ENCODE measurements at places on chromosomes 5 and 9.

GRCh38 chr5:156850206-156850751 is at the start of gene PPP1R2B:
Gene PPP1R2B (plus strand): TSS chr5:156850295. CDS start chr5:156850563, 268 bp downstream.
- no peak for DNase-seq

DNA sequence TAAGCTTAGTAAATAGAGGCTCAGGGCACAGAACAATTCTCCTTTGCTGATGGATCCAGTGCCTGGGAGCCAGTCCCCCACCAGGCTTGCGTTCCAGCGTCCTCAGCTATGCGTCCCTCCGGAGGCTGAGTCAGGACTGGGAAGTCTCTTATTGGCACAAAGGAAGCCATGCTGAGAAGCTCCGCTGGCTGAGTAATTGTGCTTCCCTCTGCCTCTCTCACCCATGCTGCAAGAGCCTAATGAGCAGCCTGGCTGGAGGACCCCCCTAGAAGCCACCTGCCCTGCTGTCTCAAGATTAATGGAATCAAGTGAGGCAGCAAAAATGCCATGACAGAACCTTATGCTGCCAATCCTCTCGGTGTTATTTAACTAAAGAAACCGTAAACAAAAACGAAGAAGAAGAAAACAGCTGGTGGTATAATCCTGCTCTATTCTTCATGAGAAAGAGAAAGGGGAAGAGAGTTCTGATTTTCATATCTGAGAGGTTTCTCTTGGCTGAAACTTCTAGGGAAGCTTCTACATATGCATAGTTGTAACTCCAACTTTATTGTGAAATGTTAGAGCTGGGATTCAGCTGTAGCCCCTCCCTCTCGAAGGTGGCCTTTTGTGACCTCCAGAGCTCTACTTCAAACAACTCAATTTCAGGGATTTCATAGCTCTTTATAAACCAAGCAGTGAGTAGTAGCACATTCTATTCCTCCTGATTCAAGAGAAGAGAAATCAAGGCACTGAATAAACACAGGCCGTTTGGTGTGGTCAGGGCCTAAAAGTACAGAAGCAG is 185.4 kb upstream of the SEMA6A start:
- DNase-seq = no peak

- no peak for DNase-seq
Measured at GRCh38 chr5:55429613-55430253, 105.0 kb downstream of the PLPP1 start.

GRCh38 chr9:121301881-121302286 is 33.9 kb downstream of the GSN start:
- DNase-seq = no peak

DNA sequence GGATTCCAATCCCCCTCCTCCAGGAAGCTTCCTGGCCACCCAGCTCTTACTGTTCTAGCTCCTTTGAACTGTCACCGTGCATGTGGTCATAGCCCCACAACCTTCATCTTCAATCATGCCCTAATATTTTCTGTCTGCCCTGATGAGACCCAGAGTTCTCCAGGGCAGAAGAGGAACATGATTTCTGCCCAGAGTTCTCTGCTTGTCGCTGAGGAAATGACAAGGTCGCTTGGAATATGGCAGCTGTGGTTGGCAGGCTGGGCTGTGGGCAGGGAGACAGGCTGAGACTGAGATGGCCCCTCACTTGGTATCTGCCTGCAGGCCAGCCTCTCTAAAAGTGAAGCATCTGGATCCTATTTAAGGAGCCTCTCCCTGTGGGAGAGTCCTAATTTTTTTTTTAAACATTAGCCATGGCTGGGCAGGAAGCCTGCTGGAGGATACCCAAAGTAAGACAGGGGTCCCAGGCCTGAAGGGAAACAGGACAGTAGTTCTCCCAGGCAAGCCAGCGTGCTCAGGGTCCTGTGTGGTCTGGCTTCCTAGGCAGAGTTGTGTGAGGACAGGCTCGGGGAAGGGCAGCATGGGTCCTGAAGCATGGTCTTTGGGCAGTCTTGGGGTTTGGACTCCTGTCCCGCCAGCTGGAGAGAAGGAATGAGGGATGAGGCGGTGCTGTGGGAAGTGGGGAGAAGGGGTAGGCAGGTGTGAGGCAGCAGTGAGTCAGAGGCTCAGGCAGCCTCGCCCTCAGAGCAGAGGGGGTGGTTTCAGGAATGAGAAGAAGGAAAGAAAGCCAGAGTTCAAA is 242.1 kb downstream of the FSTL4 start:
- no peak for DNase-seq

GRCh38 chr5:33235824-33236223 is 204.9 kb upstream of the TARS1 start:
- DNase-seq = no peak

DNA sequence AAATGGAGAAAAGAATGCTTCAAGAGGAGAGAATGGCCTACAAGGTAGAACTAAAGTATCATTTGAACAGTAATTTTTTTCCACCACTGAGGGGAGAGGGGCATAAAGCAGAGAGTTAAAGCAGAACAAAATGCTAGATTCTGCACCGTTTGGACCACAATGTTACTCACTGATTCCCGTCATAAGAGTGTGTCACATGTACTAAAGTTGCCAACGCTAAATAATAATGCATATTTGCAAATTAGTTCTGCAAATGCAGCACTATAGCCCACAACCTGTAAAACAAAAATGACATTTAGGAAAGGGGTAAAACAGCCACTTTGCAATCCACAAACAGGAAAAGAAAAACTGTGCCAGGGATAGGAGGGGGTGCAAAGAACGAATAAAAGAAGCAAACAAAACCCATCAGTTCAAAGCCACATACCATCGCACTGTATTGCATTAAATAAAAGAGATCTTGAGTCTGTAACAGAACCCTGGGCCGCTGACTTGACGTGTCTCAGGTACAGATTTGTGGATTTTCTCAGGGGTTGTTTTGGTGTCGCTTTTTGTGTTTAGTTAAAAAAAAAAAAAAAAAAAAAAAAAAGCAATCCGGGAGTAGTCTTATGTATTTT is 7.7 kb upstream of the NFIB start:
- DNase-seq = no peak

- no peak for DNase-seq
Measured at GRCh38 chr5:163773226-163773625, 267.8 kb downstream of the MAT2B start.

DNA sequence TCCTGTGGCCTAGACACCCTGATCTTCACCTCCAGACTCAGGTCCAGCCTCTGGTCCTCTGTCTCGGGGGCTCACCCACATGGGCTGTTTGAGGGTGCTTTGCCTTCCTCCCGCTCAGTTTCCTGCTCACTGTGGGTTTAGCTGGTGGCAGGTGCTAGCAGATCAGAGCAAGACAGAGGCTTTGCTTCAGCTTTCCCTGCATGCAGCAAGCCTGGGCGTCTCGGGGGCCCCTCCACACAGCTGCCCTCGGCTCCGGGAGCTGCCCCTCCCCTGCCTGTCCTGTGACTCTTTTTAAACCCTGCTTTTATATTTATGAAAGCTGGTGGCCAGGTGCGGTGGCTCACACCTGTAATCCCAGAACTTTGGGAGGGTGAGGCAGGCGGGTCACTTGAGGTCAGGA is 14.6 kb downstream of the MRPL36 start:
- DNase-seq = no peak

- no peak for DNase-seq
Measured at GRCh38 chr5:150235500-150235854, 45.6 kb downstream of the SLC6A7 start.

- DNase-seq = no peak
Measured at GRCh38 chr5:160180931-160181330, 48.4 kb upstream of the FABP6 start.

DNA sequence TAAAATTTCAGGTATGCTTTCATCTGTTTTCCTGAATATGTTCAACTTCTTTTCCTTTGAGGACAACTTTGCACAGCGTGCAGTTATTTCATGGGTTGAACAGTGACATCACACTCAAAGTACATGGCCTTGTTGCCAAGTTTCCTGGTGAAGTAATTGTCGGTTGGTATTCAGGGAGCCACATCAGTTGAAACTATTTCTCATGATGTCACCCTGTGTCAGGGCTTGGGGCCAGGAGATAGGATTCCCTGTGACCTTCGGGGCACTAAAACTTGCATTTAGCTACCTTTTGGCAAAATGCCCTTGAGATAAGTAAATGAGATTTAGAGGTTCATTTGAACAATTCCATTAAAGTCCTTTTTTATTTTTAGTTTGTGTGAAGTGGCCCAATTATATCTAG is 383.9 kb downstream of the SH3GL2 start:
- DNase-seq = no peak

DNA sequence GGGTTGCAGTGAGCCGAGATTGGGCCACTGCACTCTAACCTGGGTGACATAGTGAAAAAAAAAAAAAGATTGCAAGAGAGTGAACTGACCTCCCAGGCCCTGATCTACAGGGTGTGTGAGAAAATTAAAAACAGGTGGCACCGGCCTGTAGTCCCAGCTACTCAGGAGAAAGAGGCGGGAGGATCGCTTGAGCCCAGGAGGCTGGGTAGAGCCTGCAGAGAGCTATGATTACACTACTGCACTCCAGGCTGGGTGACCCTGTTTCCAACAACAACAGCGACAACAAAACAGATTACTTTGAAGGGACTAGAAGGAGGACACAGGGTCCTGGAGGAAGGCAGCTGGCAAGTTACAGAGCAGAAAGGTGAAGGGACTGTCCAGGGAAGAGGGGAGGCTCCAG is 42.2 kb upstream of the FABP6 start:
- no peak for DNase-seq

GRCh38 chr5:80780024-80780423 is 125.2 kb upstream of the DHFR start:
- DNase-seq = no peak

DNA sequence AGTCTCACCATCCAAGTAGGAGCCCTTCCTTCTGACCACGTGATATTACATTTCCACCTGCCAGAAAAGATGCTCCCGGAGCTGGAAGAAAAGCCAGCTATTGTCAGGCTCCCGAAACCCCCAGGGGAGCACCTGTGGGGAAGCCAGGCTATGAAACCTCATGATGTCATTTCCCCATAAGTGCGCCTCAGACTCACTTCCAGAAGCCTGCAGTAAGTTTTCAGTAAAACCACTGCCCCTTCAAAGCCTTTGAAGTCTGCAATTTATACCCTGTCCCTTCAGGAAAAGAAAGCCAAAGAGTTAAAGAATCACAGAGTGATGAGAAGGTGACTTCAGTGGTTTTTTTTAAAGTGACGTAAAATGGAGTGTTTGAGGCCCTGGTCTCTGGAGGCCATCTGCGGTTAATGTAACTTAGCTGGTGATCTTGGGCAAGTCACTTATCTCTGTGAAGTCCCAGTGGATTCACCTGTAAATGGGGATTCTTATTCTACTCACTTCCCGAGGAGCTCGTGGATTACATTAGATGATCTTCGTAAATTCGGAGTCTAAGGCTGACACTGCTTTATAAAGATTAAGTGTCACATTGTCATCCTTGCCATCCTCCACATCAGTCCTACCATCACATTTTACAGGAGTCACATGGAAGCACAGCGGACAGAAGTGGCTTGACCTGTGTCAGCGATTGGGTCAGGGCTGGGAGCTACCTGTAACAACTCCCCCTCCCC is 2.6 kb upstream of the SEMA6A start:
- no peak for DNase-seq

GRCh38 chr5:150239794-150240122 is 49.8 kb downstream of the CAMK2A start:
- no peak for DNase-seq

DNA sequence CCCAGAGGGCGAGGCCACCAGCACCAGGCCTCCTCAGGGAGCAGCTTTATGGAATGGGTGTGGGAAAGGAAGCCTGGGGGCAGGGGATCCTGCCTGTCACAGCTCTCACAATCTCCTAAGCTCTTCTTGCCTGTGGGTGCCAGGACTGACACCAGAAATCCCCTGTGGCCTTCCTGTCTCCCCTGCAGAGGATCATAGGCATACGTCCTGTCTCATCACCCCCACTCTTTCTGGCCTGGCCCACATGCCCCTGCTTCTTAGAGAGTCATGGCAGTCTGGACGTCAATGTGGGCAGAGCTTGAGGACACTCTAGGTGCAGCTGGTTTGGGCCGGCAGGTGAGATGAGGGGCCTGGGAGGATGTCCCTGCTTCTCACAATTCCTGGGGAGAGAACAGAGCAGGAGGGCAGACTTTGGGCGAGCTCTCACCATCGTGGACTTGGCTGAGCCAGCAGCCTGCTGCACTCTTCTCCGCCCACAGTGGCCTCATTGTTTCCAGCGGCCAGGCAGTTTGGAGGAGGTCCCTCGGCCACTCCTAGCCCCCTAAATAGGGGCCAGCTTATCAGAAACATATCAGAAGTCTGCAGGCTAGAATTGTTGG is 67.3 kb upstream of the ZFR start:
- no peak for DNase-seq

DNA sequence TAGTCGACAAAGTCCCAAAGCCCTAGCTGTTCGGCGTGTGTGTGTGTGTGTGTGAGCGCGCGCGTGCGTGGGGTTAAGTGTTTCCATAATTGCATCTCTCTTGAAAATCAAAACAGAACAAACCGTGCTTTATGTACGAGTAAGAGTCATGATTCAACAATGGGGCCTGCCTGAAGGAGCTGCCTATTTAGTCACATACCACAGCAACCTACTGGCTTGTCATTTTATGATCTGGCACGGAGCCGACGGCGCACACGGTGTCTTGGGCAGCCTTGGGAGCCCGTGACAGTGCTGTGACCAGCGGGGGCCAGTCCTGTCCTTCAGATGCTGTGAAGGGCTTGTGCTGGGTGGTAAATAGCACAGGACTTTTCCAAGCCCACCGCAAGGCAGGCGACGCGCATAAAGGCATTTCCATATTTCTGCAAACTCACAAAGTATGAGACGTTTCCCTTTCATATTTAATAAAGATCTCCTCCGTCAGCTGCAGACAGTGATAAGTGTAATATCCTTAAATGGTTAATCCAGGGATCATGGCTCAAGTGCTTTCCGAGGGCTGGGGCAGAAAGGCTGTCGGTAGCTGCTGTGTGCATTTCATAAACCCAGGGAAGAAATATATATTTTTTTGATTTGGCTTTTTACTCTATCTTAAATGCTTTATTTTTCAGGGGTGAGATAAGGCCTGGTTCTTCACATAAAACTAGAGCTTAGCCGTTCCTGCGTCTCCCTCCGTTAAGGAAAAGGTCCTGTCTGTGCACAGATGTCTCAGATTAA is 270.2 kb upstream of the IRX1 start:
- DNase-seq = no peak

DNA sequence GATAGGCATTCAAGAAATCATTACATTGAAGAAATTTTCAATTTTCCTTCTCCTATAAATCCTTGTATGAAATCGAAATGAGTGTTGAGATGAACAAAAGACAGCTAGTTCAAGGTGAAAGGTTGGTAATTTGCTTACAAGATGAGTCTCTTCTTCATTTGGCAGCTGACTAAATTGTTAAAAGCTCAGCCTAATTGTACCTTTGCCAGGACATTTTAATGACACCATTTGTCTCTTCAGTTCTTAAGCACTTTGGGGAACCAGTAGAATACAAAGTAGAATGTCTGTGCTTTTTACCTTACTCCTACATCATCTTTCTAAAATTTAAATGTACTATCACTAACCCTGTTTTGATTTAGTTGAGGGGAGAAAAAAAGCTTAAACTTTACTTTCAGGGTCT is 59.4 kb downstream of the GRAMD2B start:
- DNase-seq = no peak
